Skeletal muscle tissue (tissue), 5 donors: ENCODE measurements at places on chromosomes 6 and 20. TPM values are rescaled to one million over a fixed set of nuclear protein-coding genes. Genes with fewer than 3 reads are reported as not detected.

Gene ACTL10
- 1.0 TPM for total RNA-seq

Gene RIPPLY2
- total RNA-seq, result 1.6 TPM

Gene TMEM242
- total RNA-seq, result 6.8 TPM

Gene PSMF1
- total RNA-seq, result 17.2 TPM

Gene C20orf144
- not detected for total RNA-seq

Gene GGTLC1
- not detected for total RNA-seq

Gene TGM3
- under 0.01 TPM for total RNA-seq

Gene NFATC2
- 3.1 TPM for total RNA-seq
